IMR-90 (cell line): ENCODE measurements at places on chromosomes 16 and 17. TPM values are rescaled to one million over a fixed set of nuclear protein-coding genes. Genes with fewer than 3 reads are reported as not detected.
A peak's percentile ranks its signal among the peaks of the same experiment; 100 is the strongest.

PLXDC1 gene
- under 0.01 and 0.28 TPM in 2 replicates for total RNA-seq

PRR15L gene
- total RNA-seq = not detected in 2 replicates

ALG1 gene
- total RNA-seq = 34.7 and 41.0 TPM in 2 replicates

CA5A gene
- not detected in 2 replicates for total RNA-seq

PDE6G gene
- not detected in 2 replicates for total RNA-seq

TP53TG3B gene
- not detected in 2 replicates for total RNA-seq

- DNase-seq = no peak
These were observed 5.9 kb upstream of the ARMC7 start for GRCh38 chr17:75103601-75104554.

GRCh38 chr16:4847774-4848587 lies 700 bp downstream of the UBN1 start:
- DNase-seq = peak; percentile 64

DNA sequence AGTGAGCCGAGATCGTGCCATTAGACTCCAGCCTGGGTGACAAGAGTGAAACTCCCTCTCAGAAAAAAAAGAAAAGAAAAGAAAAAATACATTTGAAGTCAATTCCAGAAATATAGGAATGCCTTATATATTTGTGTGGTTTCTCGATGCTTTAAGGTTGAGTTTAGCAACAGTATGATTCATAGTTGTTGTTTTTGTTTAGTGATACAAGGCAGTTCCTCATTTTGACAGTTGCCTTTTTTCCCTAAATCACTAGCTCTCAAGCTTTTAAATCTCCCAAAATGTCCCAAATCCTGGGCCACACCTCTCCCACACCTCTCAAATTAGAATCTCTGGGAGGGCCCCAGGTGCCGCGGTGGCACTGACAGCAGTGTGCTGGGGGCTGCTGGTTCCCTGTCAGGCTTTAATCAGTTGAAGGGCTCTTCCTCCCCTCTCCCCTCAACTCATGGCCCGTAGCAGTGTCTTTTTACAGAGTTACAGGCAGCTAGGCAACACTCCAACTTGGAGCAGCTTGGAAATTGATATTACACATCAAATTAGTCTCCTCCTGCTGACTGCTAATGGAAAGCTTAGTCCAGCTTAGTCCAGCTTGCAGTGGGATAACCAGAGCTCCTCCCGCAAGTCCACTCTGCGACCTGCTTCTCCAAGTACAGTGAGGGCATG lies 58.4 kb downstream of the EPN2 start:
- DNase-seq = no peak

DNA sequence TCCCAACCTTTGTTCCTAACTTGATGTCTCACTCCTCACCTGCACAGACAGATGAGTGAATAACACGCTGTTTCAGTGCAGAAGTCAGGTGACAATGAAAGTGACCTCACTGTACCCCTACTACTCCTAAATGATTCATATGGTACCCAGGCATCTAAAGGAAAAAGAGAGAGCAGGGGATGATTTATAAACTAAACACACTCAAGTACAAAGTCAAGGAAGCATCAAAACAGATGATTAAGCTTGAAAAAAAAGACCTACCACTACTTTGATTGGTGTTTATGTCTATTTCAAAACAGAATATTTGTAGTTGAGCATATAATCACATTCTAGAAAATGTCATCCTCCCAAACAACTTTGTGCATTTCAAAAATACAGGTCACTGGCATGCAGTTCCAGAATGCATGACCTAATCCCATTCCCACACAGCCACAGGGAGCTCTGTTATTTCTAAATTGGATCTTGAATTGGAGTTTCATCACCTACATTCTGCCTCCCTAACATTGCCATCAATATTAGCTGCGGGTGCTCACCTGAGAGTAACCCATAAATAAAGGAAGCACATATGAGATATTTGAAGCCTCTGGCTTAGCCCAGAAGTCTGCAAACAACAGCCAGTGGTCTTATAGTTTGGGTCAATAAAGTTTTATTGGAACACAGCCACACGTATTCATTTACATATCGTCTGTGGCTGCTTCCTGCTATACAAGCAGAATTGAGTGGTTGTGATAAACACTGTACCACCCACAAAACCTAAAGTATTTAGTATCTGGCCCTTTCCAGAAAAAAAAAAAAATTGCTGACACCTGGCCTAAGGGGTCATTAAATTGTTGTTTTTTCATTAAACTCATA lies 14.0 kb downstream of the HS3ST3A1 start:
- peak; percentile 55 for DNase-seq

GRCh38 chr16:89907055-89907814 lies 11.4 kb upstream of the MC1R start:
- no peak for DNase-seq

- no peak for DNase-seq
These were observed 39.3 kb upstream of the CARMIL2 start for GRCh38 chr16:67605641-67606040.

DNA sequence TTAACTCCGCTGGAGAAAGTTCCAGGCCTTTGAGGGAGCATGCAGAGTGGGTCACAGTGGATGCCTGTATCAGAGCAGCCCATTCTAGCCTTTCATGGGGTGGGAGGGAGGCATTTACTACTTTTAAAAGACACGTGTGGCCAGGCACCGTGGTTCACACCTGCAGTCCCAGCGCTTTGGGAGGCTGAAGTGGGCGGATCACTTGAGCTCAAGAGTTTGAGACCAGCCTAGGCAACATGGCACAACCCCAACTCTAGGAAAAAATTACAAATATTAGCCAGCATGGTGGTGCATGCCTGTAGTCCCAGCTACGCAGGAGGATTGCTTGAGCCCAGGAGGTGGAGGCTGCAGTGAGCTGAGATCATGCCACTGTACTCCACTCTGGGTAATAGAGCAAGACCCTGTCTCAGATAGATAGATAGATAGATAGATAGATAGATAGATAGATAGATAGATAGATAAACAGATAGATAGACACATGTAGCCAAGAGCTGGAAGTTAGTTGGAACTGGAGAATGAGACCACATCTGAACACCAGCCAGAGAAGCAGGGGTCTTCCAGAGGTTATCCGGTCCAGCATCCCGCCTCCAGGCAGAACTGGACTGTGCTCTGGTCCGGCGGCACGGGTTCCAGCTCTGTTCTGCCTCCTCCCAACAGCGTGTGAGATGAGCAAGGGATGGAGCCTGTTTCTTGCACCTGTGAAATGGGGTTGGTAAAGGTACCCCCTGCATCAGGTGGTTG lies 3.6 kb downstream of the ADCY7 start:
- no peak for DNase-seq

DNA sequence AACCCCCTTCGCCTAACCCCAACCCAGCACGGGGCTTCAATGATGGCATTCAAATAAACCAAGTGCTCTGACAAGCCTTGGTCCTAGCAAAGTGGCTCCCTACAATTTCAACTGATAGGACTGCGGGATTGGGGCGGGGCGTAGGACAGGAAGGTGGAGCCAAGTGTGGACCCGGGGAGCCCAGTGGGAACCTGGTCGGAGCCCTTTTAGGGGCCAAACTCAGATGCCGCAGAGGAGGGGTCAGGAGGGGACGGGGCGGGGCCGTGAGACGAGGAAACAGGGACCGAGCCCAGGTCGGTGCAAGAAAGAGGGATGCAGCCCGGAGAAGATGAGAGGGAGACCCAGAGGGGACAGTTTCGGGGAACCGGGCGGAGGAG lies 13.2 kb upstream of the CDIPT start:
- DNase-seq = no peak

DNA sequence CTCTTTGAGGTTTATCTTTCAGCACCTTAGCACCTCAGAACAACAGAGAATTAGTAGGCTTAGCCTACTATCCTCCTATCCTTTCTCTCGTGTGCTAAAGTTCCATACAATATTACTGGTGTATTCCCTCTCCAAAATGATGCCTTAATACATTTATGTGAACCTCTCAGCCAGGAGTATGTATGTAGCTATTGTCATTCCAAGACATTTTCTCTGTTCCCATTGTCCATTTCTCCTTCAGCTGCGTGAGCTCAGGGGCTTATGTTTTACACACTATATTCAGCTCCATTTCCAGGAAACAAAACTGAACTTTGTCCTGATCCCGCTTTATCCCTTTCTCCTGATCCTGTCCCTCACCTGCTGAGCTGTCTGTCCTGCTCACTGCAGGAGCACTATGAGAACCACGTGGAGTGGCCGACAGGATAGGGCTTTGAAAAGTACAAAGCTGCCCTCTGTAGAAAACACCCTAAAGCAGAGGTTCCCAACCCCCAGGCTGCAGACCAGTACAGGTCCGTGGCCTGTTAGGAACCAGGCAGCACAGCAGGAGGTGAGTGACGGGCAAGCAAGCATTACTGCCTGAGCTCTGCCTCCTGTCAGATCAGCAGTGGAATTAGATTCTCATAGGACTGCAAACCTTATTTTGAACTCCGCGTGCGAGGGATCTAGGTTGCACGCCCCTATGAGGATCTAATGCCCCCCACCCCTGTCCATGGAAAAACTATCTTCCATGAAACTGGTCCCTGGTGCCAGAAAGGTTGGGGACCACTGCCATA lies 55.7 kb downstream of the CENPV start:
- no peak for DNase-seq

DNA sequence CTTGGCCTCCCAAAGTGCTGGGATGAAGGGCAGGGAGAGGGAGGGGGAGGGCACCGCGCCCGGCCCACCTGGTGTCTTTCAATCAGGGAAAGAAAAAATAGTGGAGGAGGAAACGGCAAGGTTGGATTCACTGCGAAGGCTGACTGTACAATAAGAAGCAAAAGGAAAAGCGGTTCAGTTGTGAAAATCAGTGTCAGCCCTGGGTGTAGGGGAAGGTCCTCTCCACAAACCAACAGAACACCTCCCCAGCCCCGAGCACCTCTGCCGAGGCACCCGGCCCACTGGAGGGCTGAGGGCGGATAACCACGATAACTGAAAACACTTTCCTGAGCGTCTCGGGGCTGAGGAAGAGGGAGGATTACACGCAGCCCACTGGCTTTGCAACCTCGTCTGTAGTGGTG lies 1.4 kb upstream of the SPG7 start:
- no peak for DNase-seq

GRCh38 chr16:71931001-71931400 lies 35.7 kb downstream of the IST1 start:
- no peak for DNase-seq

DNA sequence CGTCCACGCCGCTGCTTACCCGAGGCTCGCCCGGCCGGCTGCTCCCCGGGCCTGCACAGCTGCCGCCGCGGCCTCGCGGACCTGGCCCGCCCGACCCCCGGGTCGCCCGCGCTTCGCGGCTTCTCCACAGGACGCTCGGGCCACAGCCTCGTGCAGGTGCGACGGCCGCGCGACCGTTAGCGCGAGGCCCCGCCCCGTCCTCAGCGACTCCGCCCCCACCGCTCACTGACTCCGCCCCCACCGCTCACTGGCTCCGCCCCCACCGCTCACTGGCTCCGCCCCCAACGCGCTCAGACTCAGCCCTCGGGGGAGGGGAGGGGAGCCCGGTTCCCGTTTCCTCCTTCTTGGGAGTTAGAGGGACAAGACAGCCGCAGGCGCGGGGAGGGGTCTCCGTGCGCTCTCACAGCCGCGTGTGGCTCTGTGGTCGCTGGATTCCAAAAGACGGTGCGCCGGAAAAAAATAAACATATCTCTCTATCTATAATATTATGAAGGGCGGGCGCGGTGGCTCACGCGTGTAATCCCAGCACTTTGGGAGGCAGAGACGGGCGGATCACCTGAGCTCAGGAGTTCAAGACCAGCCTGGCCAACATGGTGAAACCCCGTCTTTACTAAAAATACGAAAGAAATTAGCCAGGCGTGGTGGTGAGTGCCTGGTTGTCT lies at the start of gene MEIOB:
Gene MEIOB, minus strand, starts transcription at position 191 of the 662 bp plus-strand sequence. CDS start 3,989 bp downstream, outside the sequence.
- DNase-seq = no peak

GRCh38 chr17:41537990-41538389 lies 9.9 kb upstream of the KRT19 start:
- peak; percentile 20 for DNase-seq

DNA sequence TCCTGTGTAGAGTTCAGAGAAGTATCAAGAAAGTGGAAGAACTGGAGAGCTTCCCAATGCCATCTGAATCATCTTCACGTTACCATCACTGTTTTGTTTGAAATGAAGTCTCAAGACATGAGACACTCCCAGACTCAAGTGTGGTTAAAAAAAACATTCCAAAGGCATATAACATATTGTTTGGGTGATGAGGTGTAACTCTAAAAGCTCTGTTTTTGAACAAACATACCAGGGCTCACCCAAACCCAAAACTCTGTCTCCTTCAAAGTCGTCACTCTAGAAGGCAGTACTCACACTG lies 6.3 kb upstream of the ZCCHC14 start:
- peak; percentile 82 for DNase-seq

GRCh38 chr16:75241412-75241811 lies 10.0 kb downstream of the BCAR1 start:
- DNase-seq = no peak

- DNase-seq = no peak
These were observed 32.8 kb upstream of the TBX2 start for GRCh38 chr17:61366715-61367413.

DNA sequence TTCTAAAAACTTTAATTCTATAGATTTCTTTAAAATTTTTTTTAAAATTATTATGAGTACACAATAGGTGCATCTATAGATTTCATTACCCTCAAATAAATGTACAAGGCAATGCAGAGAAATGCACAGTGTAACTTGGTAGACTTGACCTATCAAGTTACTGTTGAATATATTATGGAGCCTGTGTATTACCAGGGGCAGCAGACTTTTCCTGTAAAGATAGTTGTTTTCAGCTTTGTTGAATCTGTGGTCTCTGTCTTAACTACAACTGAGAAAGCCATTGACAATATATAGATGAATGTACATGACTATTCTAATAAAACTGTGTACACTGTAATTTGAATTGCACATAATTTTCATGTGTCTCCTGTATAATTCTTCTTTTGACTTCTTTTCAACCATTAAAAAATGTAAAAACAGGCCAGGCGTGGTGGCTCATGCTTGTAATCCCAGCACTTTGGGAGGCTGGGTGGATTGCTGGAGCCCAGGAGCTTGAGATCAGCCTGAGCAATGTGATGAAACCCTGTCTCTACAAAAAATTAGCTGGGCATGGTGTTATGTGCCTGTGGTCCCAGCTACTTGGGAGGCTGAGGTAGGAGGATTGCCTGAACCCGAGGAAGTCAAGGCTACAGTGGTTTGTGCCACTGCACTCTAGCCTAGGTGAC lies 39.4 kb downstream of the TENT4B start:
- DNase-seq = no peak

DNA sequence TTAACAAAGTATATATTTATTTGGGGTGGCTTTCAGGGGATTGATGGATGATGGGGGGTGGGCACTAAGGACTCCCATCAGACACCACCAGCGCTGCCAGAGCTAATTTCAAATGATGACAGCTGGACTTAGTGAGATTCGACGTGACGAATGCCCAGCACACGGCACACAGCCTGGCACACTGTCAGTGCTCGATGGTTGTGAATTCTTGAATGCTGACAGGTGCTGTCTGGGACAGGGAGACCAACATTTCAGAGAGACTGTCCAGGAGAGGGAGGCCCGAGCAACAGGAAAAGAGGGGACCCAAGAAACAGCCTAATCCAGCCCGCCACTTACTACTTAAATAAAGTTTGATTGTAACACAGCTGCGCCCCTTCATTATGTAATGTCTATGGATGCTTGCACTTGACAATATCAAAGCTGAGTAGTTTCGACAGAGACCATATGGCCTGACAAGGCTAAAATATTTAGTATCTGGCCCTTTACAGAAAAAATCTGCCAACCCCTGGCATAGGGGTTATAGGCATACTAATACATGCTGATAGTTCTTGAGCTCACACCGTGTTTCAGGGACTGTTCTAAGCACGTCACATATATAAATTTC lies 6.2 kb upstream of the MPRIP start:
- DNase-seq = no peak
